ENCODE measurements at places on chromosomes 7 and 10.

DNA sequence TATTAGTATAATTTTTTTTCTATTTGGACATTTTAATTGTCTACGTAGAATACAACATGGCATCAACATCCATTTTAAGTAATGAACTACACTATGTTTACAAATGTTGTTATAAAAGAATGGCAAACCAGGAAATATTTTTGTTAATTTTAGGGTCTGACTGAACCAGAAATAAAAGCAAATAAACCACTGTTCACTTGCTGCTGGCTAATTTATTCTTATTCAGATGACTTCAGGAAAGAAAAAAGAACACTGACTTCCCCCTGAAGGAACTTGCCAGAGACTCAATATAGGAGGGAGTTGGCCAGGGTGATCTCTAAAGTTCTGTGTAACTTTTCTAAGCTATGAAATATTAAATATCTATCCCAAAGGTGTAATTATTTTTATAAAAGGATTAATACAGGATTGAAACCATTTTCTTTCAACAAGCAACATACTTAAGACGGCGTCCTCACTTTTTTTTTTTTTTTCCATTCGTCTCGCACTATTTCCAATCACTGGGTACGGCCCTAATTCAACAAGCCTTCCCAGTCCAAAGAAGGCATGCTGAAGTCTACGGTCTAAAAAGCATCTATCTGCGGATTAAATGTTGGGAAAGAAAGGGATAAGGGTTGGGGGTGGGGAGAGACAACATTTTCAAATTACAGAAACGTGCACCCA lies 1.2 kb downstream of the USP6NL start:
- DNase-seq = no peak

DNA sequence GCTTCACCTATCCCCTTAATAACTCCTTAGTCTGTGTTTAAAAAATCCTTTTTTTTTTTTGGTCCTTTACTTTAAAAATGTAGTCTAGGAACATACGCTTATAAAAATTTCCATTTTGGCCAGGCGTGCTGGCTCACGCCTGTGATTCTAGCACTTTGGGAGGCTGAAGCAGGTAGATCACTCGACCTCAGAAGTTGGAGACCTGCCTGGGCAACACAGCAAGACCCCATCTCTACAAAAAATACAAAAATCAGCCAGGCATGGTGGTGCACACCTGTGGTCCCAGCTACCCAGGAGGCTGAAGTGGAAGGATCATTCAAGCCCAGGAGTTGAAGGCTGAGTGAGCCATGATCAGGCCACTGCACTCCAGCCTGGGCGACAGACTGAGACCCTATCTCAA lies 14.8 kb downstream of the KAZALD1 start:
- no peak for DNase-seq

DNA sequence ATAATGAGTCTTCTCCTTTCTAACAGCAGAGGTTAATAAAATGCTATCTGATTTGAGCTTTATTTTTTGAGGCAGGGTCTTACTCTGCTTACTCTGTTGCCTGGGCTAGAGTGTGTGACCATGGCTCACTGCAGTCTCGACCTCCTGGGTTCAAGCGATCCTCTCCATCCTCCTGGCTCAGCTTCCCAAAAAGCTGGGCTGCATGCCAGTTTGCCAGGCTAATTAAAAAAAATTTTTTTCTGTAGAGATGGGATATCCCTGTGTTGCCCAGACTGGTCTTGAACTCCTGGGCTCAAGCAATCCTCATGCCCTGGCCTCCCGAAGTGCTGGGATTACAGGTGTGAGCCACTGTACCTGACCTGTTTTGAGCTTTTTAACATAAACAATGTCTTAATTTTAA lies 56.7 kb downstream of the SCD start:
- DNase-seq = no peak

DNA sequence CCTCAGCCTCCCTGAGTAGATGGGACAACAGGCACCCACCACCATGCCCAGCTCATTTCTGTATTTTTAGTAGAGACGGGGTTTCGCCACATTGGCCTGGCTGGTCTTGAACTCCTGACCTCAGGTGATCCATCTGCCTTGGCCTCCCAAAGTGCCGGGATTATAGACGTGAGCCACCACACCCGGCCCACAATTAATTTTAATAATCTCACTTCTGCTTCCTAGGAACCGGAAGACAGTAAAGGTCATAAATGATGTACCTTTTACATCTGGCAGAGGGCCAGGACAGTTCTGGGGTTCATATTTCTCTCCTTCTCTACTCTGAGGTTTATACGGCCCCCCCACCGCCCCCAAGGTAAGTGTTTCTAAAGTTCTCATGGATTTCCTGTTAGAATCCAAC lies 31.2 kb upstream of the AOAH start:
- no peak for DNase-seq

- no peak for DNase-seq
Observed at GRCh38 chr10:4851176-4851575, 25.2 kb downstream of the AKR1E2 start.

GRCh38 chr10:60525716-60526585 lies 136.3 kb upstream of the ANK3 start:
- DNase-seq = peak; percentile 86

DNA sequence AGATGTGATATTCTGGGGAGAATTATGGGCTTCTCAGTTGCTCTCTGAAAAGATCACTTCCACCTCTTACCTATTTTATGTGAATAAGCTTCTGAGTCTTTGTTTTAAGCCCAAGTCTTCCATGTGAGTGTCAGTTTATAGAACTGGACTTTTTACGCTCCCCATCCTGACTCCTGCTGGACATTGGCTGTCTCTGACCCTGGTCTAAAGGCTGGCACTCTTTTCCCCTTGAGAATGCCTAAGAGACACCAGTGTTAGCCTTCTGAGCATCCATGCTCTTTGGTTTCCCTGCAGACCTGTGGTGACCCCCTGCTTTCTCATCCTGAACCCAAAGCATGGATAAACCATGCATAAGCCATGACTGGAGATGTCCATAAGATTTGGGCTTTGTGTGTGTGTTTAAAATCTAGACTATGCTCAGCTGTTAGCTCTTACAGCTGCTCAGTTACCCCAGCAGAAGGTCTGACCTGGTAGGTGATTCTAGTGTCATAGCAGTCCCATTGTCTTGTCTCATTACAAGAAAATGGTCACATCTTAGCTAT lies 148.6 kb upstream of the IMMP2L start:
- DNase-seq = no peak

DNA sequence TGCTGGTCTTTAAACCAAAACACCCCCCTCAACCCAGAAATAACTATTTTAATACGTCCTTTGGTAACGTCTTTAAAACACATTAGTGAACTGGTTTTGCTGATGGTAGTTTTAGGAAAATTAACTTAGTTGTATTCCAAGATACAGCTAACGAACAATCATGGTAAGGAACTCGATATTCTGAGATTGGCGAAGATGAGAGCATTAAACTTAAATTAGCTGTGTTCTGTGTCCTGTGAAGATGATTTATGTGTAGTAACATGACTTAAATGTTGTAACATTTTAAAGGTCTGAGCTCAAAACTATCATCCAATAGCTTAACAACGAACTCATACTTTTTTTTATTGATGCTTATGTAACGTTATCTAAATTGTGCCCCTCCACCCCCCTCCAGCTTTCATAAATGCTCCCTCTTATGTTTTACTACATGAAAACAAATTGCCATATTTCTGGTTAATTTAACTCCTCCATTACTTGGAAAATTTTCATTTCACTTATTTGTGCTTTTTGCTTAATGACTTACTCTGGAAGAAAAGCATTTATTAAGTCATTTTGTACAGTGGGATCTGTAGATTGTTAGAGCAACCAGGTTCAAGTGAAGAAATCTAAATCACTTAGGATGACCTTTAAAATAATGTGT lies 1.7 kb downstream of the SDK1 start:
- DNase-seq = no peak

GRCh38 chr10:32147730-32148129 lies 91.5 kb upstream of the KIF5B start:
- DNase-seq = no peak

GRCh38 chr10:125102246-125102645 lies 58.1 kb downstream of the CTBP2 start:
- no peak for DNase-seq

Measured in PC-3 (cell line).